ENCODE measurements at places on chromosomes 12 and 14.

DNA sequence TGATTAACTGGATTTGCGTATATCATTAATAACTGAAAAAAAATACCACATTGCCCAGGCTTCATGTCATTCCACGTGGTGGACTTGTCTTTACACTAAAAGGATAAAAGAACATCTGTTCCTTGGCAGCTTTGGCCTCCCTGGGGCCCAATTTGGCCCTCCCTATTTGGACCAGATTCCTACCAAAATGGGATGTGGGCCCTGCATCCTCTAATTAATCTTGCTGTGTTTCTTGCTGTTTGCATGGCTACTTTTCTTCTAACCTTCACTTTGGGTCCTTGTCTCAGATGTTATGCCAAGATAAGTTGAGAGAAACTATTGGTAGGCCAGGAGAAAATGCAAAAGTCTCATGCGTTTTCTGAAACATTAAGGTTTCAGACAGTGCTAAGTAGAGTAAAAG, 57.5 kb downstream of the PTHLH start:
- DNase-seq = no peak

- no peak for DNase-seq
These were observed 2.7 kb downstream of the CD4 start for GRCh38 chr12:6791931-6792520.

GRCh38 chr14:59347915-59348314, 117.3 kb downstream of the GPR135 start:
- no peak for DNase-seq

DNA sequence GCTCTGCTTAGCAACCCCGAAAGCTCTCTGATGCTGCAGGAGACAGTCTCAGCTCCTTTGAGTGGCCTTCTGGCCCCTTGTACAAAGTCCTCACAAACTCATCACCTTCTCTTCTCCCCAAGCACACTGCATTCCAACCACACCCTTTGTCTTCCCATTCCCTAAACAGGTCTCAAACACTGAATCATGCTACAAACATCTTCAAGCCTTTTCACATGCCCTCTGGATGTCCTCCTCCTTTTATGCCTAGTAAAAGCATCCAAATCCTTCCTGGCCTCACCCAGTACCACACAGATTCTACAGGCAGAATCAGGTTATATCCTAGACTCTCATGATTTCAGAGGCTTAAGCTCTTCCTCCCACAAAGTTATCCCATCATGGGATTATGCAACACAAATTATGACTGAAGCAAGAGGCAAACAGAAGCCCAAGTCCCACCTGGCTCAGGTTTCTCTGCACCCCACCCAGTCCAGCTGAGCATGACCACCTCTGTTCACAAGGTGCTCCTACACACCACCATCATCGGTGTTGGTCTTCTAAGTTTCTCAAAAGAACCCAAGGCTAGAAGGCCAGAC, 61.4 kb upstream of the PCED1B start:
- DNase-seq = no peak

GRCh38 chr12:56450241-56450640, 1.0 kb upstream of the TIMELESS start:
- DNase-seq = no peak

- no peak for DNase-seq
These were observed 680.3 kb downstream of the MED13L start for GRCh38 chr12:115597157-115597712.

DNA sequence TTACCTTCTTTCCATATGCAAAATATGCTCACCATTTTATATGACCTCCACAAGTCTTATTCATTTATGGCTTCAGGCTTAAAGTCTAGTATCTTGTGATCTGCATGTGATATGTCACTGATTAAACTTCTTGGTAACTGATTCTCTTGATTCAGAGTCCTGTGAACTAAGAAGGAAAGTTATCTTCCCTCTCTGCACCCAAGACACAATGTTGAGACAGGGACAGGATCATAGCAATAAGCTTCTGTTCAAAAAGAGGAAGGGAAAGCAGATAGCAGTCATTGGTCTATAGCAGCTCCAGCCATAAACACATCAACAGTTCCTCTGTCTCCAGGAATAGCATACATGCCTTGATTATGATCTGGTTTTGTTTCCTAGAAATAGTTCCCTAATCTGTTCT, 103.1 kb downstream of the UNC79 start:
- no peak for DNase-seq

- DNase-seq = no peak
These were observed 372.2 kb downstream of the GXYLT1 start for GRCh38 chr12:41772478-41772877.

DNA sequence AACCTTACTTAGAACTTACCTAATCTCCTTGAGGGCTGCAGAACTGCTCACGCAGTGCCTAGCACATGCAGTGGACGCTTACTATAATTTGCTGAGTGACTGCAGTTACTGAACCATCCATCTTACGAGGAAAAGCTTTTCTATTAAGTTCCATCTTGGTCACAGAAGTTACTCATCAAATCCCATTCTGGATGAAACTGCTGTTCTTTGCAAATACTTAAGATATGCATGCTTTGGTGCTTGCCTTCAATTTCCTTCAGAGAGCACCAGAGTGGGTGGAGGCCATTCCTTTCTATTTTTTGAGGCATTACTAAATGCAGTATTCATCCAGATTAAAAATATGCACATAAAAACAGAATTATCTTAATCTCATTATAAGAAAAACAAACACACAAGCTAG, 17.7 kb upstream of the PELI2 start:
- DNase-seq = no peak

DNA sequence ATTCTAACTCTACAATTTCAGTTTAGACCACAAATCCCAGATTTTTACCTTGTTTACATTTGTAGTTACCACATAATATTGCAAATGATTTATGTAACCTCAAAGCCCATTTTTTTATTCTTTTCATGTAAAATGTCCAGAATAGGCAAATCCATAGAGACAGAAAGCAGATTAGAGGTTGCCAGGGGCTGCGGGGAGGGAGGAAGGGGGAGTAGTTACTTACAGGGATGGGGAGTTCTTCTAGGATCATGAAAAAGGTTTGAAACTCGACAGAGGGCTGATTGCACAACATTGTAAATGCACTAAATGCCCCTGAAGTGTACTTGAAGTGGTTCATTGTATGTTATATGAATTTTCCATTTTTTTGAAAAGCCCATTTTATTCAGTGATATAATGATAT, 66.5 kb downstream of the PPP2R5C start:
- DNase-seq = no peak

DNA sequence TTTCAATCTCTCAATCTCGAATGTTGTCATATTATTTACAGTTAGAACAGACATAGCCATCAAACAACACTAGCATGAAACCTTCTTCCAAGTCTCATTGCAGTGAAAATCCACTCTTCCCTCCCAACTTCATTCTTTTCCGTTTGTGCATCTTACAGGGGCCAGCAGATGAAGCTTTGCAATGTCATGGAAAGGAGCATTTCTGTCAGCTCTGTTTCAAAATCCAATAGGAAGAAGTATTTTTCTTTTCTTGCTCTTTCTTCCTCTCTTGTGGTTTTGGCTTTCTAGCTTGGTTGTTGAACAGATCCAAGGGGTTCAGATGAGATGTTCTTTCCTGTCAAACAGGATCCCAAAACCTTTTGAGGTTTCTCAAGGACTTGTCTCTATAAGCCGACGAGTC, 416.6 kb downstream of the AEBP2 start:
- DNase-seq = no peak

DNA sequence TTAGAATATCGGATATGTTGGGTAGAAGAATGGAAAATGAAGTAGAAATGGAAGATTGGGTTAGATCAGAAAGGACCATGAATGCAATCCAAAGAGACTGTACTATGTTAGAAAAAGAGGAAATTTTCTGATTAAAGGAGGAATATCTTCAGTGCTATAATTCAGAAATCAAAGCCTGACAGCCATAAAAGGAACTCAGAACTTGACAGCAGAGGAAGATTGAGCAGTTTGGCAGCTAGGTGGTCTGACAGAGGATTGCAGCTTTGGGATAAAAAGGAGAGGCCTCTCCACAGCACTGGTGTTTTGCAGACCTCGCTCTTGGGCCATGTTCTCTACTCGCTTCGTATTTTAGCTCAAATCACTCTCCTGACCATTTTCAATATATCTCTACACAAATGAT, 354.8 kb upstream of the SOX5 start:
- no peak for DNase-seq

DNA sequence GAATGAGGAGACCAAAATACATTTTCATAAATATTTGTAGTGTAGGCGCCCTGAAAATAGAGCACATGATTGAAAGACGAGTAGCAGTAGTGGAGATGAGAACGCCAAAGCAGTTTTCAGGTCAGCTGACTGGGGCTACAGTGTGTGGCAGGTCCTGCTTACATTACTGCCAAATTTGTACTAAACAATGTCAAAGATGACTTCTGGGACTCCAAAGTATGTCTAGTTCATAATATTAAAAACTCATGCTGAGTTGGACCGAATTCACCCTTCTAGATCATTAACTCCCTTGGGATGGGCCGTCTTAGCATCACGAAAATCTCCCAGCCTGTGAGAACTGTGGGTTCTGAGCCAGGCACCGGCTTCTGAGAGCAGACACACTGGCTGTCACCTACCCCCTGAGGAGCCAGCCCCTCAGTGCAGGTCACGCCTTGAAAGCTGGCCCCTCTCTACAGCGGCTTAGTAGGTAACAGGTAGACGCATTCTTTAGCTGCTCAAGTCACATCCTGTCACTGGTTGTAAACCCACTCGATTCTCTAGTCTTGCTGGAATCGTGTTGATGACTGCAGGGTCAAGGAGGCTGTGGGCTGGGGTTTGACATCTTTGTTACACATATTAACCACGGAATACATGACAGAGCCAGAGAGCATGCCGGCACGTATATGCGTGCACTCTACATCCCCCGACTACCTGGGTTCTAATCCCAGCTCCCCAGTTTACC, 210.4 kb downstream of the ETV6 start:
- DNase-seq = no peak

GRCh38 chr14:47539031-47539461, 136.4 kb downstream of the MDGA2 start:
- no peak for DNase-seq

GRCh38 chr12:105876396-105876927, 262.3 kb downstream of the NUAK1 start:
- no peak for DNase-seq

GRCh38 chr12:104286516-104287482, 16.7 kb upstream of the EID3 start:
- DNase-seq = peak; percentile 95

DNA sequence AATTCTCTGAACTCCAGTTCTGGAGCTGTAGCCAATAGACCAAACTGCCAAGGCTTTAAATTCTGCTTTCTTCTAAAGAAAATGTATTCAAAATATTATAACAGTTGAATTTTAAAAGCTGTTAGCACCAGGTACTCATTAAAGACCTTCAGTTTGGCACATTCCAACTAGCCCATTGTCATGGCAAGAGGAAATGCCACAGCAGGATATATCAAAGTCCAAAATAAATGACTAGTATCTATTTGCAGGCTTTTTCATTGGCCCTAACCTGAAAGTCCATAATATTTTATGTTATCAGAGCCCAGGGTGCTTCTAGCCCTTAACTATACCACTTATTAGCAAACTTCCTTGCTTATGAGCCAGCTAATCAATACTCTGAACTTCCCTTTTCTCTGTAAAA, 3.1 kb upstream of the RIC8B start:
- no peak for DNase-seq

DNA sequence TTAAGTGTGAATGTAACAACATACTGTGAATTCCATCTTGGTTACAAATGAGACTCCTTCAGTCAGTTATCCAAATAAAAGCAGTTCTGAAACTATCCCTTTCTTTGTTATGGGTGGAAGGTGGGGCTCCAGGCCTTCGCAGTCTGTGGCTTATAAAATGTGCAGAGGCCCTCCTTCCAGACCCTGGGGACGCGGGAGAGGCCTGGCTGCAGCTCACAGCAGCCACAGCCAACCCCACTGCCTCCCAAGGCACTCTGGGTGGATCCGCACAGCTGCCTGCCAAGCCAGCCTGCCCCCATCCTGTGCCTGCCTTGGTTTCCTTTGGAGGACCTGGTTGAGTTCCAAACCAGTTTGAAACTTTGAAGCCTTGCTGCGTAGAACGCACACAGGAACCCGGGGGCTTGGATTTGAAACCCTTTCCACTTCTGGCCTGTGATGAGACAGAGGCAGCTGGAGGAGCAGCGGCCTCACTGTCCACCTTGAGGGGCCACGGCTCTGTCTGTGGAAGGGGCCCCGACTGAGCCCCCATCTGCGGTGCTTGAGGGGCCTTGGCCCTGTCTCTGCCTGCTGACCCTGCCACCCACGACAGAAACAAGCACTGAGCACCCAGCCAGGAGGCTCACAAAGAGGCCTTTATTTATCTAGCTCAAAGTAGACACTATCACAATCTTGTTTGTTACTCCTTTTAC, 30.4 kb downstream of the CCNK start:
- DNase-seq = peak; percentile 53

DNA sequence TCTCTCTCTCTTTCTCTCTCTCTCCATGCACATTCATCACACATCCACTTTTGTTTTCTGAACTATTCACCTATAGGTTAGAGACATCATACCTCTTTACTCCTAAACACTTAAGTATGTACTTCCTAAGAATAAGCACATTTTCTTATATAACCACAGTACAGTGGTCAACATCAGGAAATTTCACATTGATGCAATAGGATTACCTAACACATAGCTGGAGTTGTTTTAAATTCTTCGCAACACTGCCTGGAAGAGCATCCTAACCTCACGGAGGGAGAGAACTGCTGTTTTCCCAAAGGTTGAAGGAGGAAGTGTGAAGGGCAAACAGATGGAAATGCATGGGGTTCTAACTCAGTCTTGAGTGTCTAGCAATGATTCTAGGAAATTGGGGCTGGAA, 159.2 kb downstream of the SYT1 start:
- no peak for DNase-seq

DNA sequence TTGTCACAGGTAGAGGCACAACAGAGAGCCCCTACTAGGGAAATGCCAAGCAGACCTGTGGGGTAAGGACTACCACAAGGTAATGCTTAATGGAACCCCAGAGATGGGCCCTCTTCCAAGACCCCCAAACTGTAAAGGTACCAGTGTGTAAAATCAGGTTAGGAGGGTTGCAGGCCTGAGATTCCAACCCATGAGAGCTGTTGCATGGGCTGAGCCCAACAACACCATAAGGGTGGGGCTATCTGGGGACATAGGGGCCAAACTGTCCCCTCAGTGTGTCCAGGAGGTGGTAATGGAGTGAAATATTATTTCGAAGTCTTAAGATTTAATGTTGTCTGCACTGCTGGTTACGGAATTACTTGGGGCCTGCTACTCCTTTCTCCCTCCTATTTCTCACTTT, 620.2 kb downstream of the ETNK1 start:
- no peak for DNase-seq

- DNase-seq = no peak
These were observed 7.4 kb upstream of the KRT2 start for GRCh38 chr12:52659395-52659794.

DNA sequence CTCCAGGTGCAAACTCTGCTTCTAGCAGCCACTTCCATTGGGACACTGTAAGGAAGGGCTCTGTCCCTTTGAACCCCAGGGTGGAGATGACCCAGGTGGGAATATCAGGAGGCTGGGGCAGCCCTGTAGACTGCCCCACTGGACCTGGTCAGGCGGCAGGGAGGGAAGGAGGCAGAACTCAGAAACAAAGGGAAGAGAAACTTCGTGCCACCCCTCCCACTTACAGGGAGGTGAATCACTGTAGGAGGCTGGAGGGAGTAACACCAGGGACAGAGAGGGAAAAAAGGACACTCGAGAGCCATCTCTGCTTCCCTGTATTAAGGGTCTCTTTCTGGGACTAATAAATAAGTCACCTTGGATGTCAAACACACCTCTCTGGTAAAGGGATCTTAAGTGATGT, 37.4 kb downstream of the ISCA2 start:
- DNase-seq = no peak
